ENCODE measurements at places on chromosomes 13 and 19.

GRCh38 chr19:54141356-54141755 lies 3.8 kb downstream of the CNOT3 start:
- no peak for DNase-seq

DNA sequence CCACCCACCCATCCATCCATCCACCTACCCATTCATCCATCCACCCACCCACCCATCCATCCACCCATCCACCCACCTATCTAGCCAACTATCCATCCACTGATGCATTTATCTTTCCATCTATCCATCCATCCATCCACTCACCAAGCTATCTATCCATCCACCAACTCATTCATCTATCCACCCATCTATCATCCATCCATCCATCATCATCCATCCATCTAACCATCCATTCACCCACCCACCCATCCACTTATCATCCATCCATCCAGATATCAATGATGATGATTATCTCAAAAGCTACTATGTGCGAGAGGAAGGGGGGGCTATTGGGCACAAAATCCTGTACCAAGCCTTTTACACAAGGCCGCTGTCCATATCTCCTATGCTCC lies 5.5 kb downstream of the YIF1B start:
- DNase-seq, result no peak

GRCh38 chr13:87671031-87671752 lies at the start of gene SLITRK5:
SLITRK5 (plus strand) TSS chr13:87671371; CDS start chr13:87675389, 4,018 bp downstream.
- DNase-seq, result peak; percentile 49

DNA sequence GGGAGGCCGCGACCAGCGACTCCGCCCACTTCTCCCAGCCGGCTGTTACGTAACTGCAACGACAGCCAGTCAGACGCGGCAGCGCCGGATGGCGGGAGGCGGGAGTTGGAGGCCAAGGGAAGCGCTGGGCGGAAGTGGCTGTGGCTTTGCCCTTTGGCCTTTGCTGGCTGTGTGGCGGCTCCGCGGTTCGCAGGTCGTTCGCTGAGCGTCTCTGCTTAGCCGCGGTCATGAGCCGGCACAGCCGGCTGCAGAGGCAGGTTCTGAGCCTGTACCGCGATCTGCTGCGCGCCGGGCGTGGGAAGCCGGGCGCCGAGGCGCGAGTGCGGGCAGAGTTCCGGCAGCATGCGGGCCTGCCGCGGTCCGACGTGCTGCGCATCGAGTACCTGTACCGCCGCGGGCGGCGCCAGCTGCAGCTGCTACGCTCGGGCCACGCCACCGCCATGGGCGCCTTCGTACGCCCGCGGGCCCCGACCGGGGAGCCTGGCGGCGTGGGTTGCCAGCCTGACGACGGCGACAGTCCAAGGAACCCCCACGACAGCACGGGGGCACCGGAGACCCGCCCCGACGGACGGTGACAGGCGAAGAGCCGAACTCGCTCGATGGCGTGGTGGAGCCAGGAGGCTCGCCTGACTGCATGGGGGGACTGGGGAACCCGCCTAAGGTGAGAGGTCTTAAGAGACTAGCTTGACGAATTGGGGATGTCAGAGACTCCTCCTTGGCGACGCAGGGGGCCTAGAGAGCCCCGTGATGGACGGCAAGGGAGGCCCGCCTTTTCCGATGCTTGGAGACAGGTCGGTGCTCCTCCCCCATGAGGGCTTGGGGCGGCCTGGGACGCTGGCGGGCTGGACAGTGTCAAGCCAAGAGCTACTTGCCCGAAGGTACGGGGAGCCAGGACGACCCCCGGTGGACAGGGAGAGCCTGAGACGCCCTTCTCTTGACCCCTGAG lies at the start of gene SDHAF1:
Gene SDHAF1, plus strand, starts transcription at position 141 of the 946 bp plus-strand sequence. Its CDS starts 87 bp downstream, at position 228.
- peak; percentile 98 for DNase-seq

GRCh38 chr13:72686766-72687165 lies 40.7 kb downstream of the MZT1 start:
- DNase-seq, result no peak

All from stimulated activated CD4-positive, alpha-beta T cell treated with anti-CD3 and anti-CD28 coated beads, Interleukin-2, amount 100 ng/mL, for 24 hours (primary cell).